ENCODE measurements at places on chromosomes 1 and 21.

GRCh38 chr1:91872559-91873081 lies 13.3 kb downstream of the TGFBR3 start:
- peak; percentile 17 for DNase-seq

GRCh38 chr1:76269155-76269554 lies 194.6 kb downstream of the ST6GALNAC3 start:
- DNase-seq = no peak

GRCh38 chr1:179002552-179003345 lies 22.9 kb upstream of the FAM20B start:
- DNase-seq = peak; percentile 54

GRCh38 chr1:177872308-177872900 lies 97.5 kb downstream of the SEC16B start:
- no peak for DNase-seq

DNA sequence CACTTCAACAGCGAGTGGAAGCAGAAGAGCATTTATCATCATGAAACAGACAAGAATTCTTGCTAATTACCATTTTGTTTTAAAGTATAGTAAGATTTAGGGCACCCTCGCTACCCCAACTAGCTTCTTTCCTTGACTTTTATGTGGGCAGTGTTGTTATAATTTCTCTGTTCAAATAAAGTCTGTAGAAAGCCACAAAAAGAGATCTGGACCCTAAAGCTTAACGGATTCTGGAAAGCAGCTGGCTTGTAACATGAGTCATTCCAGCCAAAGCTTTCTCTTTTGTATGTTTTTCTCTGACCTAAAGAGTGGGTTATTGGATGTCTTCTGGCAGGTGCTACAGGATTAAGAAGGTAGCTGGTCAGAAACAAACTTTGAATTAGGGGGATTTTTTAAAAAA lies 37.4 kb downstream of the RUNX1 start:
- DNase-seq = no peak

DNA sequence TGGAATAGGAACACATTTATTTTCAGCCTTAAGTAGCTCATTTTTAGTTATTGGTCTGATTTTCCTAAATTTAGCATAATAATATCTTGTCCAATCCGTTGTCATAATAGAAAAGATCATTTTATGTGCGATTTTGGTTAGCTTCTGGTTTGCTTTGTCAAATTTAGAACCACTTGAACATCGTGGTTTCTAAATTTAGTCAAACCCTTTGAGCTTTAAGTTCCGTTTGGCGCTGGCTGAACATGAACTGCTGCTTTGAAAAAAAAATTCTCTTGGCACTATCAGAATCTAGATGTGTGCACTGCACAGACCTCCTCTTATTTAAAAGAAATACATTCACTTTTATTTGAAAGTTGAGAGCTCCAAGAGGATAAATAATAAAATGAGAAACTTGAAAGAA lies 370.6 kb downstream of the PTPRC start:
- DNase-seq = no peak

DNA sequence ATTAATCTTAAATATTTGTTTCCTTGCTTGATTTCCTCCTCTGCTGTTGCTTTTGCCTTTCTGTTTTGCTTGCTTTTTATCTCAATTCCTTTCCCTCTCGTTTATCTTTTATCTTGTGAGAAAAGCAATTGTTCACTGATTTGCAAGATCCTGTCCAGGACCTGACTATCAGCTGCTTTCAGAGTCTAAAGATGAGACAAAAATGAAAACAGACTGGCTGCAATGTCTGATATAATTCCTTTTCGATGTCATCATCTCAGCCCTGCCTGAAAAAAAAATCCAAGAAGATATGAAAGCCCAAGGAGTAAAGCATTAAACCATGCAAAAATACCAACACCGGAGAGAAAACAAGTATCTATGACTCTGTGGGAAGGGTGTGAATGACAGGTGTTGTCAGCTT lies 225.5 kb downstream of the PATJ start:
- no peak for DNase-seq

- no peak for DNase-seq
These were observed 1.5 kb downstream of the AHCYL1 start for GRCh38 chr1:109986054-109986444.

DNA sequence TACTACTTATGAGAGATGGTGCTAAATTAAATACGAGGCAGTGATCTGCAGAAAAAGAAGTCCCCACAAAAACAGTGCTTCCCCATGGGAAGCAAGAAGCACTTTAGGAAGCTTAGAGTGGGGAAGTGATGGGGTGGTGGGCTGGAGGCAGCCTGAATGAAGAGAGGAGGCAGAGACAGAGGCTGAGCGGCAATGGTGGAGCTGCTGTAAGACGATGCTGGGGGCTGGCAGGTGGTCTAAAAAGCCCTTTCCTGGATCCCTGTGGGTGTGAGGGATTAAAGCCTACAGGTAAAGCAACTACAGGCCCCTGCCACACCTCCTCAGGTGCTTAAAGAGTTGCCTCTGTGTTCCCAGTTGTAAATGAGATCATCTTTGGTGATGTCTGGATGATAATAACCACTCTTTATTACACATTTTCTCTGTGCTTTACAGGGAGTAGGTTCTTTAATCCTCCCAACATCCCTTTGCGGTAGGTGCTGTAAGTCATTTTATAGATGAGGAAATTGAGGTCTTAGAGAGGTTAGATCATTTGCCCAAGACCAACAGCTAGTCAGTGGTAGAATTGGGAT lies 39.2 kb downstream of the CNN3 start:
- no peak for DNase-seq

DNA sequence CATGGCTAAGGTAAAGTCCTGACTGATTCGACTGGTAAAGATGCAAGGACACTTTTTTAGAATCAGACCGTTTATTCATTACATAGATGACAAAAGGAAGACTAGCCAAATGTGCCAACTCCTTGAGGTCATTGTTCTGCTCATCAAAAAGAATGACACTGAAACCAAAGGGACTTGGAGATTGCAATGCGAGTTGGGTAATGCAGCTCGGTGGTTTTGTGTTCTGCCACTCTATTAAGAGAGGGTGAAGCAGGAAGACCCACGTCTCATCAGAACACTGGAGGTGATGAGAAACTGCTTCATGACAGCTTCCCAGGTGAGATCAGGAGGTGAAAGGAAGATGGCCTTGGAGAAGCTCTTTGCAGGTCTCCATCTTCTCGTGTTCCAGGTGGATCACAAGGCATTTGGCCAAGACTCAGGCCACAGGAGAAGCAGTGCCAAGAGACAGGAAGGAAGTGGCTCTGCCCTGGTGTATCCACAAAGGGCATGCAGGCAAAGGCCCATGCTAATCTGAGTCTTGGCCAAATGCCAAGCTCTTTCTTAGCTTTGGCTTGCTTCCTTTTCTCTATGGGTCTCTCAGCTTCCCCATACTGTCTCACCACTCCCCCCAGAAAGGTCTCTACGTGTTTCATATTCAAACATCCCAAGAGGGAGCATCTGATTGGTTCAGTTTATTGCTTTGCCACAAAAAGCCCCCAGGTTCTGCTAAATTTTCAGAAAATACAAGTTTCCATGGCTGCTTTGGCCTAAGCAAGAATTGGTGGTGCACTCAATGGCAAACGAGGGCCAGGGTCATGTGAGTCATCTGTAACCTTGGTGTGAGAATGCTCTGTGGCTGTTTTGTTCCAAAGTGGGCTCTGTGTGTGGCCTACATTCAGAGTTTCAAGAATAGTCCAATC lies 5.7 kb upstream of the CCT8 start:
- DNase-seq = peak; percentile 45

DNA sequence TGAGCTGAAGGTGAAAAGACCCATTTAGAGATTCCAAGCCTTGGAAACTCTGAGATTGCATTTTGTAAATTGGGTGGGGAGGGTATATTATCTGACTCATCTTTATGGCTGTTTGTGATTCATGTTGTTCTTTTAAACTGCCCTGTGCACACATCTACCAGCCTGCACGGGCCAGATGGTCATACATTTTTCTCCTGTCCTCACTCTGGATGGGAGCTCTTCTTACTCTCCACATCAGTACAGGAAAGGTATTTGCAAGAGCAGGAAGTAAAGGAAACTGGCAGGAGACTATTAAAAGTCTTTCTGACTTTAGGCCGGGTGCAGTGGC lies 14.3 kb upstream of the NMNAT2 start:
- no peak for DNase-seq

GRCh38 chr1:22575532-22576149 lies 12.4 kb downstream of the EPHA8 start:
- no peak for DNase-seq

DNA sequence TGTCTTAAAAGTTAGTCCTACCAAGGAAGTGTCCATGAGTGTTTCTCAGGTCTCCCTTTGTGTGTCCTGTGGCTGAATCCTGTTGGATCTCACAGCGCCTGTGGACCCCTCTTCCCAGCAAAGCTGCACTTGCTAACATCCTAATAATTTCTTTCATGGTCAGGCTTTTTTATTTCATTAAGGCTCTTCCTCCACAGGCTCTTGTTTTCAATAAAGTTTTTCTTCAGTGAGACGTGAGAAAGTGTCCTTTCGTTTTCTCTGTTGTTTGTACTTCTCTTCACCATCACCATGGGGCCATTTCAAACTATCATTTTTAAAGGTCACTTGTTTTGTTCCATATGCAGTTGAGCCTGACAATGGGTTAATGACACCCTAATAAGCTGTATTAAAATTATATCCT lies 231.5 kb downstream of the LMO4 start:
- no peak for DNase-seq

DNA sequence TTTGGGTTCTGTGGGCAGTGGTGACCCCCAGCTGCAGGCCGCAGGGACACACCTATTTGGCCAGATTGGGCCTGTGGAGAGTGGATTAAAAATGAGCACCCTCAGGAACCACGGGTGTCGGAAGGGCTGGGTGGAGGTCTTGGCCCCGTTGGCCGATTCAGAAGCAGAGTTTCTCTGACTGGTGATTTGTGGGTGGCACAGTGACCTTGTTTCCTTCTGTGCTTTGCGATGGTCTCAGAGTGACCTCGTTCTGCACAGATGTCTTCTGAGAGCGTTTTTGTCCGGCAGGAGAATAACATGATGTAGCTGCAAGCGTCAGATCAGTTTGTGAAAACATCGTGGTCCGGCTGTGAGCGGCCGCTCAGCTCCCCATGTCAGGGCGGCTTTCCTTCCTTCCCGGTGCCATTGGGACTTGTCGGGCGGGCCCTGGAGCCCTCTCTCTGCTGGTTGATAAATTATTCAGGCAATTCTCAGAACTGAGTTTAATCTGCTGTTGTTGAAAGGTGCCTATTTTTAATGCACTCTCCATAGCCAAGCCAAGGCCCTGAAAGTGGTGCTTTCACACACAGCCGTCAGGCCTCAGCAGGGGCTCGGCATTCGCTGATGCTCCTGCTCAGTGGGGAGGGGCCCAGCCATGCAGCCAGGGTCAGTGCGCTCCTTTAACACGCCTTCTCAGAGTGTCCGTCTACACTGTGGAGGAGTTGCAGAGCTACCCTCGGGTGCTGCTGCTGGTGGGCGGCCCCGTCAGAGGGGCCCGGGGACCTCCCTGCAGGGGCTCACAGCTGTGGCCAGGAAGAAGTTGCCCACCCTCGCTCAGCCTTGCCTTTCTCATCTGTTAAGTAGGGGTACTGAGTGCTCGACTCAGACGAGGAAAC lies 26.8 kb downstream of the TRPM2 start:
- no peak for DNase-seq

GRCh38 chr1:224090116-224090515 lies 23.8 kb upstream of the FBXO28 start:
- DNase-seq = no peak

DNA sequence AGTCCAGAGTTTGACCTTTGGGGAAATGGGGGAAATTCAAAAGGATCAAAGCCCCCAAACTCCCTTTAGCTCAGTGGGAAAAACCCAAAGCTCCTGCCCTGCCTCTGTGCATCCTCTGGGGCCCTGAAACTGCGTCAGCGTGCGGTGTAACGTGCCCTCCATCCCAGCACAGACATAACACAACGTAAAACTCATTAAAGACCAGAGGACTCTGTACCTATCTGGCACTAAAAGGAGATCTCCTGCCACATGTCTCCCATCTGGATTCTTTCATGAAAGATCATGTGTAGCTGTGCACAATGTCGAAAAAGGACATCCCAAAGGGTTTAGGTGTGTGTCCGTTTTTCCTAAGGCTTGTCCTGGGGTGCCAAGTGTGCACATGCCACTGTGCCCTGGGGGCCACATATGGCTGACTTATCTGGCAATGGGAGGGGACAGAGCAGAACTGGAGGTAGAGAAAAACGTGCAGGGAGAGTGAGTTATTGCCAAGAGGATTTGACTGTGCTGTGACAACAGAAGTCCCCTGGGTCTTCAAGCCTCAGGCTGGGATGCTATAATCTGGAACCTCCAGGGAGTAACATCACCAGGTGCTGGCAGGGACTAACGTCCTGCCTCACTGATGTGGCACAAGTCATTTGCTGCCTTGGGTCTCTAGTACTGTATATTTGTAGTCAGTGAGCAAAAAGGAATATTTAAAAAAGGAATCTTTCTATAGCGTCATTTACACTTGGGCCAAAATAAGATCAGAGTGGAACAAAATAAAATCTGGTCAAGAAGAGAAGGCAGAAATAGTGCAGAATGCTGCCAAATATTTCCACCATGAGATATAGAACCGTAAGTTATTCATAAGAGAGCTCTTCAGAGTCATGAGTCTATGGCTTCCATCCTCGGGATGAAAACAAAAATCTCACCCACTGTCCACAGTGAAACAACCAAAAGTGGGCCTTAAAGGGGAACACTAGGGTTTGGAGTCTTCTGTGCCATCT lies 52.3 kb downstream of the ITPKB start:
- no peak for DNase-seq

DNA sequence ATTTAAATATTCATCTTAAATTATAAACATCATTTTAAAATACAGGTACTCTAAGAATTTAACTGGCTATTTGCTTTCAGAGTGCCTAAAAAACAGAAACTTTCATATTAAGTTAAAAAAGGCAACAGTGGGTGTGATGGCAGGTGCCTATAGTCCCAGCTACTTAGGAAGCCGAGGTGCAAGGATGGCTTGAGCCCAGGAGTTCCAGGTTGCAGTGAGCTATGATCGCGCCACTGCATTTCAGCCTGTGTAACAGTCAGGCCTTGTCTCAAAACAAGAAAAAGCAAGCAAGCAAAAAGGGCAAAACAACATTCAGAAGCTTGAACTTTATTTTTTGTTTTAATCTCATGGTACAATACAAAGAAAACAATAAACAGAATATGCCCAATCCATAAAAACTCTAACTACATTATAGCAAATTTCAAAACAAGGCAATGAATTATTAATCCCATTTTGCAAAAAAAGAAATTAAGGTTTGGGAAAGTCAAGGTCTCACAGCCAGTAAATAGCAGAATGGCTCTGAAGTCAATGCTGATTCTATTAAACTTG lies 15.2 kb downstream of the ENAH start:
- no peak for DNase-seq

DNA sequence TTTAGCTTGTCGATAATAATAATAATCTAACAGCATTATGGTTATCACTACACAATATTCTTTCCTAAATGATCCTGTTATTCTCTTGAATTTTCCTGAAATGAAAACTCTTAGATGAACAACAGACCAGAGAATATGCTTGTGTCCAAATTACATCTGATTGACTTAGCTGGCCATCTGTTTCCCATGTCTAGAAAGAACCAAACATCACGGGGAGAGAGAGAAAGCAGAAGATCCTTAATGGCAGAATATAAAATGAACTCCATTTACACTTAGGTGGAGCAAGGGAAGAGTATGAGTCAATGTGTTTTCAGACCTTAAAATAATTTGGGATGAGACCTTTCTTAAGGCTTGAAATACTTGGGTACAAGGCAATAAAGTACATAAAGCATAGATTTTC lies 162.2 kb downstream of the DSCAM start:
- DNase-seq = no peak

- DNase-seq = no peak
These were observed 6.8 kb downstream of the LAPTM5 start for GRCh38 chr1:30750731-30751291.

- DNase-seq = no peak
These were observed 360.5 kb downstream of the HLX start for GRCh38 chr1:221239792-221240191.
